GM12878 (cell line): ENCODE measurements at places on chromosomes 7 and 10.
A peak's percentile ranks its signal among the peaks of the same experiment; 100 is the strongest.

DNA sequence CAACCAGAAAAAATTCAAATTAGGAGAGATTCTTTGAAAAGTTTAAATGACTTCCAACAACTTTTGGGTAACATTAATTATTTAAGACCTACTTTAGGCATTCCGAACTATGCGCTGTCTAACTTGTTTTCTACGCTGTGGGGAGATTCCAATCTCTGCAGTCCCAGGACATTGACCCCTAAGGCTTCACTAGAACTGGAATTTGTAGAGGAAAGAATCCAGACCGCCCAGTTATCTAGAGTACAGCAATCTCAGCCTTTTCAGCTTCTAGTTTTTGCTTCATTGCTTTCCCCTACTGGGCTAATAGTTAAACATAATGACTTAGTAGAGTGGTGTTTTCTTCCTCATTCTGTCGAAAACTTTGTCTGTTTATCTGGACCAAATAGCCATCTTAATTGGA lies 14.9 kb upstream of the DDC start:
- no peak for DNase-seq

DNA sequence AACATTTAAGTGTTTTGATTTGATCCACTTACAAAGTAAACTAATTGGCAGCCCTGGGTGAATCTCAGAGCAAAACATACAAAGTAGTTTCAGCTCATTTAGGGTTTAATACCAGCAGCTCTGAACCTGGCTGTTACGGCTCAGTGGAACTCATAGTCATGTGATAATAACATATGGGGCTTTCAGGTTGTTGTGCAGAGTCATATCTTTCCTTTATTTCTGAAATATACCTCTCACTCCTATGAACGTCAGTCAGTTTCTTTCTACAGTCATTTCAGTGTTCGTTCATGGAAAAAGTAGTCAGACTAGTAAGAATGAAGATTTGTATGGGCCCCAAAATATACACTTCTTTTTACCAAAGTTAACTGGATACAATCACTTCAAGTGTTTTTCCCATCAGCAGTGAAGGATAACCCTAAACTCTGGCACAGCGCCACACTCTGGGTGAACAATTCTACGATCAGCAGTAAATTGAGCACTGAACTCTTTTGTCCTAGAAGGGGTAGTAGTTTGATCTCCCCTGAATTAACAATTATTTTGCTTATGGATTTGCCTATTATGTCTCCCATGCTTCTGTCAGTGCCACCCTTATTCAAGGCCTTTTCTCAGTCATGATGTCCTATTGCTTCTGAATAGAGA lies 218.6 kb downstream of the THSD7A start:
- DNase-seq: peak; percentile 30

DNA sequence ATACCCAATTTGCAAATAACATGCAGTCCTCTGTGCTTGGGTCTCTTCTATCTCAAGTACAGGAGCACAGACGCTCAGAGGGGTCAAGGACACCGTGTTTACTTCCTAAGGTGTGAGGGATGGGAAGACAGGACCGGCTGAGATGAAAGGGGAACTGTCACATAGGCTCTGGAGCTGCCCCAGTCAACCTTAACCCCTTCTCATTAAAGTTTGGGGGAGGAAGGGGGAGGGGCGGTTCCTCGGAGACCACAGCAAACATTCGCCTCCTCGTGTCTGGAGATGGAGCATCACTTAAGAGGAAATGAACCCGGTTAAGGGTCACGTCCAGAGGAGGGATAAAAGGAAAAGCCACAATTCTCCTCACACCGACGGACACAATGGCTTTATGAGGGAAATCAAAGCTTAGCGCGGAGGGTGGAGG lies 1.1 kb downstream of the SH3PXD2A start:
- DNase-seq: no peak

GRCh38 chr10:59807629-59808620 lies 54.7 kb upstream of the MRLN start:
- DNase-seq: no peak

GRCh38 chr10:21176934-21177480 lies 279.9 kb upstream of the NEBL start:
- DNase-seq: no peak

- DNase-seq: no peak
Measured at GRCh38 chr10:29858702-29859267, 200.6 kb downstream of the JCAD start.

GRCh38 chr10:11411926-11412545 lies 199.4 kb downstream of the USP6NL start:
- DNase-seq: no peak

DNA sequence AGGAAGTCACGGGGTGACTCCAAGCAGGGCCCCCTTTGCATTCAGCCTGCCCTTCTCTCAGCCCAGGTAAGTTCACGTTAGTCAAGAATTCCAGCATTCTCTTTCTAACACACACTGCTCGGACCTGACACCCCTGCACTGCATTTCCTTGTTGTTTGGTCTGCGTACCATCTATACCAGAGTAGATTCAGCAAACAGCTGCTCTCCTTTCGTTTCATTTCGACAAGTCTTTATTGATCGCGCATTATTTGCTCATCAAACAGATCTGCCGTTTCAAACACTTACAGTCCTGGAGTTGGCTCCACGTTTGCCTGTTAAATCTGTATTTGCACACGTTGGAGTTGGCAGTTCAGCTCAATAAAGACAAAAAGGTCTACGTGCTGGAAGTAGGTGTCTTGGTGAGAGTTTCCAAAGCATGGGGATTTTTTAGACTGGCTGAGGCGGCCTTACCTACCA lies 495.1 kb downstream of the RPS24 start:
- no peak for DNase-seq

GRCh38 chr10:69303632-69304051 lies 25.3 kb downstream of the HK1 start:
- no peak for DNase-seq

DNA sequence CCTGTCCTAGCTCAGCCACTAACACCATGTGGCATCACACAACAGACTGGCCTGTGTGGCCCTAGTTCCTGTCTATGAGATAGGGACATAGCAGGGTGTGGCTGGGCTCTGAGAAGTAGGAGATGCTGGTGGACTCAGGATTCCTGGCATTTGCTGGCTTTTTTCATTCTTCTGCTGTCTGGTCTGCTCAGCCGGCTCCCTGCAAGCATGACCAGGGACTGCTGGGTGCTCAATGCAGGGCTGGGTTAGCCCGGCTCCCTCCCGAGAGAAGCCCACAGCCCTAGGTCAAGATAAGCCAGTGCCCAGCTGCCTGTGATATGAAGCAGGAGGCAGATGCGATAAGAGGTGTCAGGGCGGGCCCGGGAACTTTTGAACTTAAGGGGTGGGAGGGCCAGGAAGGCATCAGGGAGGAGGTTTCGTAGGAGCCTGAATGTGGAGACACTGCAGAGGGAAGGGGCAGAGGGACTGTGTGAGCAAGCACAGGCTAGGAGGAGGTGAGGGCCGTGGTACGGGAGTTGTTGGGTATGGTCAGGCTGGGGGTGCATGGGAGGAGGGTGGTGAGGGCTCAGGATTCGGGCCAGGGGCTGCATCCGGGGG lies 3.5 kb downstream of the AQP1 start:
- no peak for DNase-seq

- DNase-seq: no peak
Measured at GRCh38 chr7:32579776-32580175, 84.5 kb downstream of the AVL9 start.

- DNase-seq: no peak
Measured at GRCh38 chr7:98049034-98049433, 57.6 kb upstream of the LMTK2 start.

- DNase-seq: no peak
Measured at GRCh38 chr7:128728598-128728997, 10.6 kb upstream of the CALU start.

DNA sequence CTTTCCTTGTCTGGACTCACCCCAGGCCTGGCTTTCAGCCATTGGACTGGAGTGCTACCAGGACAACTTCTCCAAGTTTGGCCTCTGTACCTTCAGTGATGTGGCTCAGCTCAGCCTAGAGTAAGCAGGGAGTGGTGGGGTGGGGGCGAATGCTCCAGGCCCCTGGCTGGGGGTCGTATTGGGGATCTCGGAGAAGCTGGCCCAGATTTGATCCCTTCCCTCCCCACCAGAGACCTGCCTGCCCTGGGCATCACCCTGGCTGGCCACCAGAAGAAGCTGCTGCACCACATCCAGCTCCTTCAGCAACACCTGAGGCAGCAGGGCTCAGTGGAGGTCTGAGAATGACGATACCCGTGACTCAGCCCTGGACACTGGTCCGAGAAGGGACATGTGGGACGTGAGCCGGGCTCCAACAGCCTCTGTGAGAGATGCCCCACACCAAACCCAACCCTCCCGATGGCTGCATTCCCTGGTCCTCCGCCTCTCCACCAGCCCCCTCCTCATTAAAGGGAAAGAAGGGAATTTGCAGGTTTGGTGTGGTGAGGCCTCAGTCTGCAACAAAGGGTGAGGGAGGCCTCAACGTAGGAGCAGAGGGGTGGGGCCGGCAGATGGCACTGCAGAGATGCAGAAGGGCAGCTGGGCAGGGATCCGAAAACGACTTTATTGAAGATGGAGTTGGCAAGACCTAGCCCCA lies 14.8 kb downstream of the TRPV6 start:
- DNase-seq: no peak

GRCh38 chr7:55538538-55538937 lies 33.8 kb downstream of the VOPP1 start:
- DNase-seq: no peak

DNA sequence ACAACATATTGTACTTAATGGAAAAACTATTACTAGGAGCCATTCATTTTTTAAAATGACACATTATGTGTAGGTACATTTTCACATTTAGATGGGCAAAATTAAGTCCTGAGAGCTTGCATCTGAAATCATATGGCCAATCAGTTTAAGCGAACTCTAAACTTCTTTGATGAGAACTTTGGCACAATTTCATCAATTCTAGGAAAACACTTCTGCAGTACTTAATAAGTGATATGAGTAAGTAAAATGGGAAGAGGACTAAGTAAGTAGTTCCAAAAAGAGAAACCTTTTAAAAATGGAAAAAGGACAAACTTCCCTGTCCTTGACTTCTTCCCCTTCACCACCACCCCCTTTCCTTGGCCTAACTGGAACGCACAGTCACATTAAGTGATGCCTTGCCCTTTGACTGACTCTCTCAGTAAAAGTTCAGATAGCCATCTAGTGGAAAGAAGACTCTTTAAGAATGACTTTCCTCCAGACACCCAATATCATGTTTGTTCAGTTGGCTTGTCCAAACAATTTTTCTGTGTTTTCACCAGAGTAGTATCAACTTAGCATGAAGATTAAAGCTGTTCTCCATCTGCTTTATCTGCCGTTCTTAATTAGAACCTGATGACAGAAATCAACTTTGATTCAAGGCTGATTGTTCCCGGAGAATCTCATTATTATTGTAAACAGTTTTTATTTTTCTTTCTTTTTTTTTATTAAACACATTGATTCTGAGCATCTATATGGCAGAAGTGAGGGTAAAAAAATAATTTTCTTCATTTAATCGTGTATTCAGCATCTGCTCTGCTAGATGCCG lies 45.1 kb downstream of the CNNM2 start:
- DNase-seq: no peak

DNA sequence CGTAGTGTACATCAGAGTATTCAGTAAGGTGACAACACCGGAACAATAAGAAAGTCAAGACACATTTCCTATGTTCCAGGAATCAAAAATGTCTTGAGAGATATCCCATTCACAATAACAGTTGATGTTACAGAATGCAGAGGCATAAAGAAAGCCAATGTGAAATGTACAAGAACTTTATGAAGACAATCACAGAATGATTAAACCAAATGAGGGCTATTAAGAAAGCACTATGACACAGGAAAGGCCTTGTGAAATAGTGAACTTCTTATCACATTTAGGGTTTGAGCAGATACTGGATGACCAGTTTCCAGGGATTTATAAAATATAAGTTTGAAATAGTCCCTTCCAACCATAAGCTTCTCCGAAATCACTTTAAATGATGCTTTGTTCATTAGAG lies 52.7 kb downstream of the VWDE start:
- no peak for DNase-seq

GRCh38 chr10:43296320-43296719 lies 29.5 kb upstream of the RASGEF1A start:
- no peak for DNase-seq

DNA sequence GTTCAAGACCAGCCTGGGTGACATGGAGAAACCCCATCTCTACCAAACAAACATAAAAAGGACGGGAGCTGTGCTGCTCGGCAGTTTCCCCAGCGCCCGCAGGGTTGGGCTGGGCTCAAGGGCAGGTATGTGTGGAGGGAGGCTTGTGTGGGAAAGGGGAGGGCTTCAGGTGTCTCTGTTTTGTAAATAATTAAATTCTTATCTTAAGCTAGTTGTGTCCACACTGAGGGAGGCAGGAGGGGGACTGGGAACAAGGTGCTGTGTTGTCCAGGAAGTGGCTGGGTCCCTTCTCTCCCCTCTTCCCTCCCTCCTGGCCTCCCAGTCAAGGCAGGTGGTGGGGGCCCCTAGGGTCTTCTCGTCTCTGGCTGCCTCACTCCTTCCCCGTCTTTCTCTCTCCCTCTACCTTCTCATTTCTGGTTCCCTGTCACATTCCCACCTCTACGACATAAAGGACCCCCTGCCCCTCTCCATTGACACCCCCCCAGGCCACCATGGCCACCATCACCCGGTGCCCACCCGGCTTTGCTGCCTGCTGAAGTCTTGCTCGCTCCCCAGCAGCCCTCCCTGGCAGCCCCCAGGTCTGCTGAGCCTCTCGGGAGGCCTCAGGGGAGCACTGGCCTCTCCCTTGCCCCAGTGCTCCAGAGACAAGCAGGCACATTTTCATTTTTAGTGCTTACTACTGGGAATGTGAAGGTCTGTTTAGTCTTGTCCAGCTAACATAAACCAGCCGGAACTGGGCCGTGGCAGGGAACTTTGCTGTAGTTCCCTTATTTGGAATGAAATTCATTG lies 19.3 kb downstream of the NEURL1 start:
- no peak for DNase-seq

- DNase-seq: no peak
Measured at GRCh38 chr7:46885167-46885566, 696.7 kb downstream of the TNS3 start.

DNA sequence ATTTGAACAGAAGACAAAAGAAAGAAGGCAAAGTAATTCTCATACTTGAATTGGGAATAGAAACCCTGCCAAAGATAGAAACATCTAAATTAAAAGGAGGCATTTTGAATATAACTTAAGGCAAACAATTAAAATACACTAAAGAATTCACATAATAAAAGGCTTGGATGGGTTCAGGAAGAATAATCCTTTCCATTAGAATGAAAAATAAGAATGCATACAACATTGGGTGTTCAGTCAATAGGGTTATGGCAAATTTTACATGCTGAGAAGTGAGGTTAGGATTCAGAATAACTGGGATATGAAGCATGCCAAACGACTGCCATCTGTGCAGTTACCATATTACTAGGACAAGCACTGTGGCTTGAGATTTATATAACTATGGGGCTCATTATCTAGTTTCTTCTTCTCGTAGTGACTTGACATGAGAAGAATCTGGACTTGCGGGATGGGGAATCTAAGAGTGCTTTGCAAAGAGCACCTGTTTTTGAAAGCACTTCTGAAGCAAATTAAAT lies 326.5 kb downstream of the THSD7A start:
- no peak for DNase-seq

DNA sequence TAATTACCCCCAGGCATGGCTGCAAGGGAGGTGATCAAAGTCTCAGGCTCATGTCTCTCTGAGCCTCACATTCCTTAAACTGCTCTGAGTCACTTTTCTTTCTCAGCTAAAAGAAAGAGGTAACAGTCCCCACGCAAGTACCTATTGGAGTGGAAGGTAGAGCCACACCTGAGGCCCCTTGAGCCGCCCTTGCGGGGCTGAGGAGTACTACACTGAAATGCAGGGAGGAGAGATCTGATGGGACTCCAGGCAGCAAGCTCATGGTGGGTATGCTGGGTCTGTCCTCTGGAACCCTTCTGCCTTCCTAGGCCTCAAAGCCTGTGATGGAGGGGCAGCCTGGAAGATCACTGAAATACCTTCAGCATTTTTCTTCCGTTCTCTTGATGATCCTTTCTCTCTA lies 960.0 kb downstream of the DNAJB9 start:
- no peak for DNase-seq
